ENCODE measurements at places on chromosomes 7 and 10.
A peak's percentile ranks its signal among the peaks of the same experiment; 100 is the strongest.

DNA sequence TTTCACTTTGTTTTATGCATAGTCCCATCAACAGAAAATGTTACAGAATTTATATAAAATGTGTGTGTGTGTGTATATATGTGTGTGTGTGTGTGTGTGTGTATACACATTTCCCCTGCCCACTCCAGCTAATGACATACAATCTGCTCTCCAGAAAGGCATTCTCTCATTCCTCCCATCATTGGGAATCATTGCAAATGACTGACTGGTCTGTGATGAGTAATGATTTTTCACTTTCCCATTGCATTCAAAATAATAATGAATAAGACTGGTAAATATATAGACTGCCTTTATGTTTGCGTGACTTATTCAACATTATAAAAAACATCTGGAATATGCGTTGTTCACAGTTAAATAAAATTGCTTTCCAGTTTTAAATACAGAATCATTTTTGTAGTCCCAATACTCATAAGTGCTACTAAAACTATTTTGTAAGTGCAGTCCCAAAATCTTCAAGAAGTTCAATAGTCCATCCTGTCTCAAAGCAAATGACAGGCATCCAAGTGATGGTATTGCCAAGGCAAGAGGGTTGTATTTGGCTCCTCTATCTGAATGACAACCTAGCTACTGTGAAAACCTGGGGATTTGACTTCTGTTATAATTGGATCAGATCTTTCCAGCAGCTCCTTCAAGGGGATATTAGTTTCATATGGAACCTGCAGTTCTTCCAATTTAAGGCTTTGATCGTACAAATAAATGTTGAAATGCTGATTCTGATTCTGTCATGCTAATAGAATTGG, 150.9 kb downstream of the POLR1F start:
- no peak for DNase-seq

DNA sequence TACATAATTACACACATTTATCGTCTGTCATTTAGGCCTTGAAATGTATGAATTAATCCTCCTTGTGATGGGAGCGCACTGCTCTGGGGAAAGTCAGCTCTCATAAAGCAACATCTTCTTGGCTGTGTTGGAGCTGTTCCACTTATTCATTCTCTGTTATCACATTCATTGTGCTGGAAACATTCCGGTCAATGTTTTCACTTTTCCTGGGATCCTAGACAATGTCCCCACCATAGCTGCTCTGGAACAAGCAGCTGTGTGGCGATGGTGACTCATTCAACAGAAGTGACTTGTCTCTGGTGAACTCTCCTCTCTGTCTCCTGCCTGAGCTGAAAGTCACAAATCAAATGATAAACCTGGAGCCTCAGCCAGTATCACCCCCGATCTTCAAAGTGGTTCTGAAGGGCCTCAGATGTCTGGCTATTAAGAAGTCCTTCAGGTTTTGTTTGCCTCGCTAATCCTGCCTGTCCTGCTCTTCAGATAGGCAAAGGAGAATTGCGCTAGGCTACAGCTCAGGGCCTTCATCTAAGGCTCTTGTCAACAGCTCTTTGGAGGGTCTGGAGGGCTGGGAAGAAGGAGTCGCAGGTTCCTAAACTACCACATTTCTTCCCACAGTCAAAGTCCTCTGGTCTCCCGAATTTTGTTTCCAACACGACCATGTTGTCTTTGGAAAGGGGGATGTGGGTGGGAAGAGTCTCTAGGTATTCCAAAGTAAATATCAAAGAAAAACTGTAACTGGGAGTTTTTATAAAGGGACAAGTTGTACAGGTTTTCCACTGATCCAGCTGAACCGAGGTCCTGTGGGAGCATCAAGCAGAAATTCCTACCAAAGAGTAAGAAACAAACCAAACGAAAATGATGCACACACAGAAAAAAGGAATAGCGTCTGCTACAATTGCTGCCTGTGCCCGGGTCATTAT, 29.3 kb downstream of the KLF6 start:
- no peak for DNase-seq

DNA sequence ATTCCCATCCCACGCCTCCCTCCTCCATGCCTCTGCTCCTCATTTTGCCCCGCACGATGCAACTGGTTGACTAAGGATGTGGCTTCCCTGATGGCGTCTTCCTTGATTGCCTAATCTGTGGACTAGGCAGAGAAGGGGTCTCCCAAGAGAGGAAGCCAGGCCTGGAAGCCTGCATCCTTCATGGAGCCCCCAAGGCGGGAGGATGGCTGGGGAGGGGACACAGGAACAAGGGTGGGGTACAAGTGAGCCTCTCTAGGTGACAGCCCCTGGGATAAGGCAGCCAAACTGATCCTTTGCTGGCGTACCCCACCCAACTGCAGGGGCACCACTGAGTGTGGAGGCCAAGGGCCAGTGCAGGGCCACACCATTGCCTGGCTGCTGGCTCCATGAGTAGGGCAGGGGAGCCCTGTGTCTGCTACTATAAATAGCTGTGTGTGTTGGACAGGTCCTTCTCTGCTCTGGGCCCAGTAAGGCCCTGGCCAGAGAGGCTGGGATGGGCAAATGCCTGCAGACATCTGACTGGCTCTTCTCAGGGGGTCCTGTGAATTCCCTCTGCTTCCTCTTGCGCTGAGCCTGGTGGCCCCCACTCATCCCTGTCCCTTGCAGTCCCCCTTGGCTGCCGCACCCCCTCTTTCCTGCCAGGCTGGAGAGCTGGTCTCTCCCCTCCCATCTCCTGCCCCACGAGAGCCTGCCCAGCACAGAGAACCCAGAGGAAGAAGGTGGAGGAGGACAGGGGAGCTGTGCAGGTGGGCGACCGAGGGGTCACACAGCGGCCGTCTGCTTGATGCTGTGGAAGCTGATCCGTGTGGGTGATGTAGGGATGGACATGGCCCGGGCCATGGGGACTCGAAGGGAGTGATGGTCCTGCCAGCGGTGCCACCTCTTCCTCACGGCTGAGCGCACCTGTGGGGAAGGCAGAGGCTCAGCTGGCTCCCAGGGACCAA, 29.3 kb downstream of the CRHR2 start:
- DNase-seq, result no peak

DNA sequence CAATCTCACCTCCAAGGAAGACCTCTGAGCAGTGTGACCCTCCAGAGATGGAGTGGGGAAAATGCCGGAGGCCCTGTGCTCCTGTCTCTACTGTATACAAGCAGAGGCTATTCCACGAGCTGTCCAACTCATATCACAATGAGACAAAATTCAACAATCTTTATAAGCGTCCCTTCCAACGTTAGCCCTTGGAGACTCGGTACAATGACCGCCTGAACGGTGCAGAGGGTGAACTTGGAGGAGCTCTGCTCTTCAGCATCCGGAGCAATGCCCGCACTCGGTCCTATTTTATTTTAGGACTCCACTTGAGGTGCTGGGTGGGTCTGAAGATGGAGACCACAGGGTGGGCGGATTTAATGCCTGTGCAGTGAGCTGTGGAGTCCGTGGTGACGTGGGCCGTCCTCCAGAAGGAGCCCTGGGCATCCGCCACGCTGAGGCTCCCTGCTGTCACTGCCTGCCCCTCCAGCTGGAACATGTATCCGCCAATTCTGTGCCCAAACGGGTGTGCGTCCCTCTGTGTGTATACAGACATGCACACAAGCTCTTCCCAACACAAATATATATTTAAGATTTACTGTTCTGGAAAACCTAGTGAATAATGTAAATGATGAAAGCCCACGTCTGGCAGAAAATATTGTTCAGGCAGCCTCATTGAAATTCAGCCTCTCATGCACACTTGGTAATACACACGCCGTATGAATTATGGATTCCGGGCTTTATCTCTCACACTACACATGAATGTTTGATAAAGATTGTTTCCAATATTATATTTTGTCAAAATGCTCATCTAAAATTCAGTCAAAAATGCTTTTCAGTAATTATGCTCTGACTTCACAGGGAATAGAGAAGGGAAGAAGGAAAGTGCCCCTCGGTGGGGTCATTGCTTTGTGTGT, 239.9 kb upstream of the ZMIZ1 start:
- DNase-seq, result no peak

DNA sequence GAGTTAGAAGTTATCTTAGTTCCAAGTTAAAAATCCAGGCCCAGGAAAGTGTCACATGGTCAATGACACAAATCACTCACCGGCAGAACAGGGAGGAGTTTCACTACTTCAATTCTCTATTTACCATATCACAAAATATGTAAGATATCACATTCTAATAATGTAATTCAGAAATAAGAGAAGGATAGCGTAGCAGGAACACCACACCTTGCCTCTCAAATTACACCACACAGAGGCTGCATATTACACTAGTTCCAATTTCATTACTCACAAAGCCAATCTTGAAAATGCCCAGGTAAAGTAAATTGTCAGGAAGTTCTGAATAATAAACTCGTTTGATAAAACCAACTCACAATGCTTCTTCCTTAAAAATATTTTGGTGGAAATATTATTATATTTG, 169.2 kb downstream of the CTTNBP2 start:
- DNase-seq, result no peak

DNA sequence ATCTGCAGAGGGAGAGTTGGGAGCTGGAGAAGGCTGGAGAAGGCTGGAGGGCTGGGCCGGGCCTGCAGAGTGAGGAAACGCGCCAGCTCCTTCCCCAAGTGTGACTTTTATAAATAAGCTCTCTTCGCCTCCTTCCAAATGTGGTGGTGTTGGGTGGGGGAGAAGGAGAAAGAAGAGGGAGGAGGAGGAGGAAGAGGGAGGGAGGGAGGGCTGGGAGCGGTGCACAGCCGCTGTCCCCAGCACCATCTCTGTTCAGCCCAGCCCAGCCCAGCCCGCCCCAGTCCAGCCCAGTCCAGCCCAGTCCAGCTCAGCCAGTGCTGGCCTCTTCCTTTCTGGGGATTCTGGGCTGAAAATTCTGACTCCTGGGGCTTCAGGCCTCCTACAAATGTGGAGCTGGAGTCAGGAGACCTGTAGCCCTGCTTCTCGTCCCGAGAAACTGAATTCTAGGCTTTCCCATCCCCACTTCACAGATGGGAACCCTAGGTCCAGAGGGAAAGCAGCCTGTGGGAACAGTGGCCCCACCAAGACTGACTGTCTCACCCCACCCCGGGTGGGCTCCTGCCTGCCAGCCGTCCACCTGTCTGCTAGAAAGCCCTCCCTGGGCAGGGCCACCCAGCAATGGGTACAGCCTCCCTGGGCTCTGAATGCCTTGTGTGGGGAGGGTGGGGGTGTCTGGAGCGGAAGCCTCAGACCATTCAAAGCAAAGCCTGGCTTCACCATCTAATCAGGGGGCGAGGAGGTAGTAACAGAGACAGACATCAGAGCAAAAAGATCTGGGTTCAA, 2.3 kb downstream of the STX1A start:
- DNase-seq, result no peak

DNA sequence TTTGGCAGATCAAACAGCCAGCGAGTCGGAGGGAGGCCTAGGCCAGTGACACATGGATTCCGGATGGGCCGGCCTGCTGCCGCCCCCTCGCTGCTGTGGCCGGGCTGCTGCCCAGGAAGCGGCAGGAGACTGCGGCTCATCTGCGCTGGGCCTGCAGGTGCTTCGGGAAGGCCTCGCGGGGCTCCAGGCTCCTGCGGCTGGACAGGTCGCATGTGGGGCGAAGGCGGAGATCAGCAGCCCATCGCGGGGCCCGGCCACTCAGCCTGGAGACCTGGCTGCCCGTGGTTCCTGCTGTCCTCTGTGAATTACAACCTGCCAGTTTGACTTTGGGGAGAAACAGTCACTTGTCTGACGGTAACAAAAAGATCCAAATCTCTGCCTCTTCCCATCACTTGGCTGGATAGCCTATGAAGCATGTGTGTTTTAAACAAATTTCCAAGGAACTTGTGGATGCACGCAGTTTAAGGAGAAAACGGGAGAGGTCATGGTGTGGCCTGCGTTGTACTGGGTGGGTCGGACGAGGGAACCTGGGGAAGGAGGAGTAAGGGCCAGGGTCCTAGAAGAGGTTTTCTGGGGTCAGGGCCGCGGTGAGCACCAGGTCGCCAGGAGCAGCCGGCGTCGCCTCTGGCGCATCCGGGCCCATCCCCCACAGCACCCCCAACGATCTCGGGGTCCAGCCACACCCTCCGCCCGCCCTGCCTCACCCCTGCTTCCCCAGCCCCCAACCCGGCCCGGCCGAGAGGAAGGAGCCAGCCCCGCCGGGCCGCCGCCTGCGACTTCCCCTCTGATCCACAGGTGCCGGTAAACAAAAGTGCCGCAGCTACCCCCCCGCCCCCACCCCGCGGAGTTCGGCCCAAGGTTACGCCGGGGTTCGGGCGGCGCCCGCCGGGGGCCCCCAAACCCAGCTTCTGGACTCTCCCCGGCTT, 1.6 kb downstream of the SPOCK2 start:
- DNase-seq, result no peak

DNA sequence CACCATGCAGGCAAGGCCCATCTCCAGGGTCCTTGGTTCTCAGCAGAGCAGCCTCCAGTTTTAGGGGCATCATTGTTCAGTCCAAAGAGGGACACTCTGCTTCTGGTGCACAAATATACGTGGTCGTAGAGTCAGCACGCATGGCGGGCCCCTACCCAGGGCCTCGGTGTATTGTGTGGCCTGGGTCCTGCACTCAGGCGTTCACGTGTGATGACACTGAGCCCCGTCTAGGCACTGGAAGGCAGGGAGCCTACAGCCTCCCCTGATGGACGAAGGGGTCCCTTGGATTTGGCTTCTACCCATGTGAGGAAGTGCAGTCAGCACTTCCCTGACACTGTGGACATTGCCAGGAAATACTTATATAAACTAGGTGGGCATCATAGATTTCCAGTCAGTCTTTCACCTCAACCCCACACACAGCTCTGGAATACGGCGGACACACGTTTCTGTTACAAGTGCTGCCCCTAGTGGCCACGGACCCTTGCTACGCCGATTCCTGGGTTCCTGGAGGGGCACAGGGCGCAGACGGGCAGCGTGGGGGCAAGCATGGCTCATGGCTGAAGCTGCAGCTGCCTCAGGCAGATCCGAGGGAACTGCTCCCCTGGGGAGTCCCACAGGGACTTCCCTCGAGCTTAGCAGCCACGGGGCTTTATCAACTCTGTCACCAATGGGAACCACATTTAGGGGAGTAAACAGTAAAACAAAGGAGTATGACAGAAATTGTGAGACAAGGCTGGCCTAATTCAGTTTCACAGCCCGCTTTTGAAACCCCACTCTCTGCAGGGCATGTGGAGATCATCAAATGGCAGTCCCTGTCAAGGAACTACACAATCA, 25.4 kb downstream of the AIFM2 start:
- peak; percentile 34 for DNase-seq

DNA sequence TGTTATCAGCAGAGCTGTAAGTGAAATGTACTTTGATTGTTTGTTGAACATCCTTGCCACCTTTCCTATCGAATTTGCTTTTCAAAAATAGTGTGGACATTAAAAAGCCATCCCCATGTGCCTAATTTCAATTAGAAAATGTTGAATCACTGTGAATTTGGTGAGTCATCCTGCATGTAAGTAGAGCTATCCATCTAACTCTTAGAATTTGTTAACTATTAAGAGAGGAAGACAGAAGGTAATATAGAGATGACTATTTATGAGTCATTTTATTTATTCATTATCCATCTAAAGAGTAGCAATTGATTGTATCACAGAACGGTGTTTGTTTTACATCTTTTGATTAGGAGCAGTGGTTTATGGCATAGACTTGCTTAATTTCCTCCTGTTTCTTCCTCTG, 154.7 kb downstream of the MGMT start:
- DNase-seq, result no peak

All from hematopoietic multipotent progenitor cell treated with erythropoietin and hydrocortisone succinate and interleukin-3 and kit ligand, for 6 days (in vitro differentiated cells).